Activated naive CD8-positive, alpha-beta T cell treated with anti-CD3 and anti-CD28 coated beads, Interleukin-2, amount 10 ng/mL, durations not matched to agents 7 days and 5 days (primary cell): ENCODE measurements at places on chromosomes 6 and 20. TPM values are rescaled to one million over a fixed set of nuclear protein-coding genes. Genes with fewer than 3 reads are reported as not detected.

Gene CASS4
- 18.7 TPM for total RNA-seq

Gene NRSN1
- not detected for total RNA-seq

Gene BPIFB6
- not detected for total RNA-seq

Gene CST9L
- total RNA-seq: not detected

DNA sequence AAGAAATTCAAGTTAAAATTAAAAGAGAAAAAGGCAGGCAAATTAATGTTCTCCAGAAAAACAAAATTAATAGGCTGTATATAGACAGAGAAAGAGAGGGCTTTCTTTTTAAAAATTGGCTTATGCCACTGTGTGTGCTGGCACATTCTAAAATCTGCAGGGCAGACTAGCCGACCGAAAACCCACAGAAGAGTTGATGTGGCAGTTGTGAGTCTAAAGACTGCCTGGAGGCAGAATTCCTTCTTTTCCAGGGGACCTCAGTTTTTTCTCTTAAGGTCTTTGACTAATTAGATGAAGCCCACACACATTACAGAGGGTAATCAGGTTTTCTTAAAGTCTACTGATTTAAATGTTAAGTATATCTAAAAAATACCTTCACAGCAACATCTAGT lies 85.7 kb downstream of the GJA1 start:
- no peak overlapping the region for H3K27ac ChIP-seq
- no peaks in the 10 kb centered on the region for H3K27me3 ChIP-seq
- no peak for DNase-seq
- no peak overlapping the region for H3K4me3 ChIP-seq
- H3K4me1 ChIP-seq: no peaks in the 10 kb centered on the region
- H3K36me3 ChIP-seq: no peaks in the 10 kb centered on the region

GRCh38 chr6:166507809-166508564 lies 78.5 kb downstream of the RAMACL start:
- no peak for DNase-seq
- no peak overlapping the region for H3K27ac ChIP-seq
- H3K36me3 ChIP-seq: no peaks in the 10 kb centered on the region
- H3K4me1 ChIP-seq: peaks cover 1% of the 10 kb centered on the region
- H3K27me3 ChIP-seq: no peaks in the 10 kb centered on the region
- no peak overlapping the region for H3K4me3 ChIP-seq
